CD4-positive, CD25-positive, alpha-beta regulatory T cell (primary cell): ENCODE measurements at places on chromosomes 12 and 14. TPM values are rescaled to one million over a fixed set of nuclear protein-coding genes. Genes with fewer than 3 reads are reported as not detected.

MYF6 gene
- polyA plus RNA-seq: not detected

FAM186B gene
- polyA plus RNA-seq: not detected

C12orf50 gene
- not detected for polyA plus RNA-seq

SLC35E3 gene
- 15.9 TPM for polyA plus RNA-seq

KRT77 gene
- not detected for polyA plus RNA-seq

GPR132 gene
- 17.1 TPM for polyA plus RNA-seq

RASAL1 gene
- polyA plus RNA-seq: 0.79 TPM

PMCH gene
- polyA plus RNA-seq: 4.0 TPM

OR6C6 gene
- not detected for polyA plus RNA-seq

PDE3A gene
- not detected for polyA plus RNA-seq

TMEM119 gene
- 0.90 TPM for polyA plus RNA-seq

PROX2 gene
- not detected for polyA plus RNA-seq

NAV3 gene
- polyA plus RNA-seq: not detected

PIANP gene
- polyA plus RNA-seq: not detected

KRT75 gene
- polyA plus RNA-seq: not detected

LRP1-AS gene
- polyA plus RNA-seq: not detected

CRIP2 gene
- polyA plus RNA-seq: 131 TPM

GALNT6 gene
- 4.8 TPM for polyA plus RNA-seq

SLC25A47 gene
- polyA plus RNA-seq: not detected

SDR9C7 gene
- not detected for polyA plus RNA-seq

FITM1 gene
- 0.20 TPM for polyA plus RNA-seq

AJUBA gene
- polyA plus RNA-seq: 0.20 TPM

CABP1 gene
- polyA plus RNA-seq: not detected

P2RX2 gene
- not detected for polyA plus RNA-seq

STAC3 gene
- 0.52 TPM for polyA plus RNA-seq

ACOT4 gene
- polyA plus RNA-seq: 6.7 TPM

NFE2 gene
- polyA plus RNA-seq: 0.18 TPM

SSTR1 gene
- polyA plus RNA-seq: not detected

EML1 gene
- not detected for polyA plus RNA-seq

TAS2R43 gene
- polyA plus RNA-seq: not detected

HNF1A gene
- polyA plus RNA-seq: not detected

PTGER2 gene
- polyA plus RNA-seq: 90.9 TPM

NOP9 gene
- polyA plus RNA-seq: 2.1 TPM

KRT82 gene
- not detected for polyA plus RNA-seq

SMCO2 gene
- polyA plus RNA-seq: not detected

RND1 gene
- polyA plus RNA-seq: 0.13 TPM

SMIM10L1 gene
- 10.6 TPM for polyA plus RNA-seq

KLRC4 gene
- polyA plus RNA-seq: not detected

CLEC6A gene
- not detected for polyA plus RNA-seq

CLEC1B gene
- polyA plus RNA-seq: not detected

BDKRB1 gene
- not detected for polyA plus RNA-seq

ST8SIA1 gene
- polyA plus RNA-seq: 1.2 TPM

SLC2A3 gene
- 105 TPM for polyA plus RNA-seq

LUM gene
- not detected for polyA plus RNA-seq
